Tibial nerve (tissue), 4 donors: ENCODE measurements at places on chromosomes 12 and 14.

GRCh38 chr12:106213662-106214061 is 34.2 kb downstream of the CKAP4 start:
- no peak overlapping the region for H3K4me3 ChIP-seq
- no peak for DNase-seq
- no peaks in the 10 kb centered on the region for H3K36me3 ChIP-seq
- H3K4me1 ChIP-seq: no peaks in the 10 kb centered on the region
- no peaks in the 10 kb centered on the region for H3K27me3 ChIP-seq

- no peak for DNase-seq
- no peak overlapping the region for H3K4me3 ChIP-seq
- H3K27ac ChIP-seq: peak overlapping the region; percentile 40
- no peaks in the 10 kb centered on the region for H3K27me3 ChIP-seq
- no peaks in the 10 kb centered on the region for H3K4me1 ChIP-seq
These were observed 21.2 kb downstream of the APPL2 start for GRCh38 chr12:105214670-105215375.

GRCh38 chr12:125038976-125039625 is 26.1 kb upstream of the AACS start:
- H3K36me3 ChIP-seq: no peaks in the 10 kb centered on the region
- H3K4me1 ChIP-seq: no peaks in the 10 kb centered on the region
- no peak for DNase-seq
- H3K4me3 ChIP-seq: no peak overlapping the region
- no peaks in the 10 kb centered on the region for H3K27me3 ChIP-seq

GRCh38 chr12:2396448-2396871 is 343.7 kb downstream of the CACNA1C start:
- peak; percentile 40 for DNase-seq
- H3K27ac ChIP-seq: peak overlapping the region; percentile 72
- no peaks in the 10 kb centered on the region for H3K4me1 ChIP-seq
- H3K27me3 ChIP-seq: no peaks in the 10 kb centered on the region
- no peak overlapping the region for H3K4me3 ChIP-seq

GRCh38 chr14:75363570-75364227 is 64.1 kb upstream of the JDP2 start:
- H3K36me3 ChIP-seq: no peaks in the 10 kb centered on the region
- H3K27me3 ChIP-seq: no peaks in the 10 kb centered on the region
- no peak for DNase-seq
- no peak overlapping the region for H3K4me3 ChIP-seq

- no peaks in the 10 kb centered on the region for H3K36me3 ChIP-seq
- no peak for DNase-seq
- no peaks in the 10 kb centered on the region for H3K27me3 ChIP-seq
- no peak overlapping the region for H3K4me3 ChIP-seq
- H3K4me1 ChIP-seq: no peaks in the 10 kb centered on the region
These were observed 5.7 kb downstream of the DENND5B start for GRCh38 chr12:31585271-31585670.

GRCh38 chr14:70098250-70098809 is 90.4 kb downstream of the SLC8A3 start:
- H3K27me3 ChIP-seq: peaks cover 6% of the 10 kb centered on the region
- H3K4me3 ChIP-seq: no peak overlapping the region
- no peaks in the 10 kb centered on the region for H3K4me1 ChIP-seq
- no peak for DNase-seq

- peak overlapping the region; percentile 77 for H3K27ac ChIP-seq
- H3K36me3 ChIP-seq: peaks cover 2% of the 10 kb centered on the region
- no peak for DNase-seq
These were observed 365 bp upstream of the TPI1 start for GRCh38 chr12:6866920-6867412.

GRCh38 chr12:74292351-74293194 is 245.1 kb upstream of the ATXN7L3B start:
- DNase-seq: no peak
- H3K4me3 ChIP-seq: no peak overlapping the region
- H3K4me1 ChIP-seq: no peaks in the 10 kb centered on the region
- no peak overlapping the region for H3K27ac ChIP-seq
- no peaks in the 10 kb centered on the region for H3K27me3 ChIP-seq
- H3K36me3 ChIP-seq: no peaks in the 10 kb centered on the region

- no peak overlapping the region for H3K27ac ChIP-seq
- H3K4me3 ChIP-seq: no peak overlapping the region
- no peak for DNase-seq
- H3K36me3 ChIP-seq: no peaks in the 10 kb centered on the region
- peaks cover 8% of the 10 kb centered on the region for H3K27me3 ChIP-seq
These were observed 7.2 kb upstream of the MYL2 start for GRCh38 chr12:110927546-110927945.

DNA sequence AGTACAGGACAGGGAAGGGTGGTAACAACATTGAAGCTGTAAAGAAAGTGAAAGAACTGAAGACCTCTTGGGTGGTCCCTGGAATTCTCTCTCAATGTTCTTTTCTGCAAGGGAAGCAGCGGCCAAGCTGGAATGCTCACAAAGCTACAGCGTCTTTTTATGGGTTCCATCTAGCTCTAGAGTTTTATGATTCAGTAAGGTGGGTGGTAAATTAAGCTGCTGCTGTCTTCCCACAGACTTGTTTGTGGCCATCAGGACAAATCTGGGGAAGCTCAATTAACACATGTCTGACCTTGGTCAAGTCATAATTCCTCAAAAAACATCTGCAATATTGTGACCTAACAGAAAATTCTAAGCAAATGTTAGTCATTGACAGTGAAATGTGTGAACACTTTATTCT is 139.1 kb downstream of the MED13L start:
- no peak overlapping the region for H3K27ac ChIP-seq
- no peak overlapping the region for H3K4me3 ChIP-seq
- no peaks in the 10 kb centered on the region for H3K36me3 ChIP-seq
- DNase-seq: no peak
- no peaks in the 10 kb centered on the region for H3K4me1 ChIP-seq
- no peaks in the 10 kb centered on the region for H3K27me3 ChIP-seq

GRCh38 chr12:20109676-20110075 is 258.7 kb upstream of the PDE3A start:
- DNase-seq: no peak
